Amniotic stem cell (primary cell): ENCODE measurements at places on chromosomes 1 and 21.

DNA sequence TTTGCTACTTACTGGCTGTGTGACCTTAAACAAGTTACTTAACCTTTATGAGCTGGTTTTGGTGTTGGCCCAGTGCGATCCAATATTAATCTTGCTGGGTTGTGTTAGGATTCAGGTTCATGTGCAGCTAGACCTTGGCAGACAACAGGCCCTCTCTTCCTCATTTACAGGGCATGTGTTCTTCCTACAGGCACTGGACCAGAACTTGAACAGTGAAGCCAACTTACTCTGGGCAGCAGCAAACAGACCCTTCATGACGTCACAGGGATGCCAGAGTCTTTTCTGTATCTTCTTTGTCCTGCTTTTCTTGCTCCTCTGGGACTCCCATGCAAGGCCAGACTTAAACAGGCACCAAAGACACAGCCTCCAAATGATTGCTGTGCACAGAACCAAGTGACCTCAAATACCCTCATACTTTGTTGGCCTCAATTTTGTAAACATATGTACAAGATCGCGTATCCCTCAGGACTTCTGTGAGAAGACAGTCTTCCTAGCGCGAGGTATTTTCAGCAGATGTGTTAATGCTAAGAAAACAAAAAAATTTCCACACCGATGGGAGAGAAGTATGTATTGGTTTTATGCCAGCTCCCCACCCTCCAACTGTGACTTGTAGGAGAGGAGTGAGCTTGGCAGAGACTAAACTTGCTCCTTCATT is 73.7 kb downstream of the URB2 start:
- DNase-seq, result no peak

DNA sequence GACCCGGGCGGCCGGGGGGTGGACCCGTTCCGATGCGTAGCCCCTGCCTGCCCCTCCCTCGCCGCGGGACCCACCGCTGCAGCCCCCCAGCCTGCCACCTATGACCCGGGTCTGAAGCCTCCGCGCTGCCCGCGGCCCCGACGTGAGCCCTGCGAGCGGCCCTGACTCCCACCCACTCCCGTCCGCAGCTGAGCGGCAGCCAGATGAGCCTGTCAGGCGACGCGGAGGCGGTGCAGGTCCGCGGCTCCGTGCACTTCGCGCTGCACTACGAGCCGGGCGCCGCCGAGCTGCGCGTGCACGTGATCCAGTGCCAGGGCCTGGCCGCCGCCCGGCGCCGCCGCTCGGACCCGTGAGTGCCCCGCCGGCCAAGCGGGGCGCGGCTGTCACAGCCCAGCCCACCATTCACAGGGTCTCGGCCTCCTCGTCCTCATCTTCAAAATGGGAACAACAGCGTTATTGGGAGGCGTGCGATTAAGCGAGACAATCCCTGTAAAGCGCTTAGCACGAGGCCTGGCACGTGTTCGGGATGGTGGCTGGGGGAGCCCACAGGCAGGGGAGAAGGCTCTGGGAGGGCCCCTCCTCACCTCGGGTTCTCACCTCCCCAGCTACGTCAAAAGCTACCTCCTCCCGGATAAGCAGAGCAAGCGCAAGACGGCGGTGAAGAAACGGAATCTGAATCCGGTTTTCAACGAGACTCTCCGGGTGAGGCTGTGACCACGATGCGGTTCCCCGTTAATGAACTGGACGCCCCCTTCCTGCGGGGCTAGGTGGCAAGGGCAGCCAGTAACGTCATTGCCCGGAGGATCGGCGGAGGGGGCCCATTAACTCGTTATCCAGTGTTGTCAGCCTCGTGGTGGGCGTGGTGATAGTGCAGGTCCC is 8.2 kb downstream of the SYTL1 start:
- DNase-seq, result no peak

- no peak for DNase-seq
These were observed 68.3 kb upstream of the RHOU start for GRCh38 chr1:228666686-228667623.

- no peak for DNase-seq
These were observed 240.1 kb upstream of the NFIA start for GRCh38 chr1:60842304-60842703.

- no peak for DNase-seq
These were observed 163.8 kb downstream of the NPHP4 start for GRCh38 chr1:5828308-5828935.

DNA sequence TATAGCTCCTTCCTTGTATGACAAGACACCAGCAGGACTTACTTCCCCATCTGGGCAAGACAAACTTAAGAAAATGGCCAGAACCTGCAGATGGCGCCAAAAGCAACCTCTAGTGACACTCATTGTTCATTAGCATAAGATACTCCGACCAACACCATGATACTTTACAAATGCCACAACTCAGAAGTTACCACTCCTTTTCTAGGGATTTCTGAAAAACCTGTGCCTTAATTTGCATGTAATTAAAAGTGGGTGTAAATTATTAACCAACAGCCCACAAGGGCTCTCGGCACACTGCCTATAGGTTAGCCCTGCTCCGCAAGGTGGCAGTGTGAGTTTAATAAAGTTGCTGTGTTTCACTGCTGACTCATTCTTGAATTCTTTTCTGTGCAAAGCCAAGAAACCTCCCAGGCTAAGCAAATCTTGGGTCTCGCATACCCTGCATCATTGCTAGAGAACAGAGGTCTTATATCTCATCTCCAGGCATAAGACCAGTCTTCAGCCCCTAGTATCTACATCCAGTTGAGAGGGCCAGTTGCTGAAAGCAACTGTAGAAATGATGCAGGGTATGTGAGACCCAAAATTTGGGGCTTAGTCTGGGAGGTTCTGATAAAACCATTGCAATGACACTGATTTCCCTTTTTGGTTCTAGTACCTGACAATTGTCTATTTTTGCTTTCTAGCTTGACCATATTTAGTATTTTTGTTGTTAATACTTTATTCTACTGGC is 86.4 kb downstream of the FAF1 start:
- peak; percentile 2 for DNase-seq

- no peak for DNase-seq
These were observed 142.6 kb upstream of the PALMD start for GRCh38 chr1:99503276-99503747.

GRCh38 chr1:36177589-36178431 is 21.9 kb downstream of the MAP7D1 start:
- DNase-seq, result no peak

GRCh38 chr1:152397474-152397873 is 16.6 kb downstream of the CRNN start:
- DNase-seq, result no peak

GRCh38 chr1:243667591-243667990 is 182.5 kb downstream of the AKT3 start:
- no peak for DNase-seq

- DNase-seq, result no peak
These were observed 17.6 kb upstream of the PEX10 start for GRCh38 chr1:2429780-2430591.

GRCh38 chr1:245802941-245803665 is 648.3 kb downstream of the KIF26B start:
- no peak for DNase-seq

GRCh38 chr21:39010629-39011404 is 172.4 kb downstream of the PSMG1 start:
- no peak for DNase-seq

DNA sequence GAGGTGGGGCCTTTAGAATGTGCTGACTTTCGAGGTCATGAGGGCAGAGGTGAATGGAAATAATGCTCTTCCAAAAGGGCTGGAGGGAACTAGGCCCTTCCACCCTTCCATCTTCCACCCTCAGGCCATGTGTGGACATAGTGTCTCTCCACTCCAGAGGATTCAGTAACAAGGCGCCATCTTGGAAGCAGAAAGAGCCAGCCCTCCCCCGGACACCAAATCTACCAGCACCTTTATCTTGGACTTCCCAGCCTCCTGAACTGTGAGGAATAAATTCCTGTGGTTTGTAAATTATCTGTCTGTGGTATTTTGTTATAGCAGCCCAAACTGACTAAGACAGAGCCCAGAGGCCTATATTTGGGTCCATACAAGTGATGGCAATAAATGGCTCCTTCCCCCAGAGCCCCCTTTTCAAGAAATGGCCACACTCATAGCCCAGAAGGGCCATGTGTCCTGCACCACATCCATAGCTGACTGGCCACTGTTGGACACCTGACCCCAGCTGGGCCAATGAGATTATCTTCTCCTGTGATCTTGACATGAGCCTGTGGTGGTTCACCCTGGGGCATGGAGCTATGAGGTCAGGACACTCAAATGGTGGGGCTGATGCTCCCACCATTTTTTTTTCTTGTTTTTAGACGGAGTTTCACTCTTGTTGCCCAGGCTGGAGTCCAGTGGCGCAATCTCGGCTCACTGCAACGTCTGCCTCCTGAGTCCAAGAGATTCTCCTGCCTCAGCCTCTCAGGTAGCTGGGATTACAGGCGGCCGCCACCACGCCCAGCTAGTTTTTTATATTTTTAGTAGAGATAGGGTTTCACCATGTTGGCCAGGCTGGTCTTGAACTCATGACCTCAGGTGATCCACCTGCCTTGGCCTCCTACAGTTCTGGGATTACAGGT is 114.9 kb downstream of the RRAGC start:
- DNase-seq, result no peak

- no peak for DNase-seq
These were observed 67.2 kb upstream of the ARHGAP29 start for GRCh38 chr1:94304553-94304952.

- no peak for DNase-seq
These were observed 1592.9 kb downstream of the MRPL39 start for GRCh38 chr21:24014381-24014780.

DNA sequence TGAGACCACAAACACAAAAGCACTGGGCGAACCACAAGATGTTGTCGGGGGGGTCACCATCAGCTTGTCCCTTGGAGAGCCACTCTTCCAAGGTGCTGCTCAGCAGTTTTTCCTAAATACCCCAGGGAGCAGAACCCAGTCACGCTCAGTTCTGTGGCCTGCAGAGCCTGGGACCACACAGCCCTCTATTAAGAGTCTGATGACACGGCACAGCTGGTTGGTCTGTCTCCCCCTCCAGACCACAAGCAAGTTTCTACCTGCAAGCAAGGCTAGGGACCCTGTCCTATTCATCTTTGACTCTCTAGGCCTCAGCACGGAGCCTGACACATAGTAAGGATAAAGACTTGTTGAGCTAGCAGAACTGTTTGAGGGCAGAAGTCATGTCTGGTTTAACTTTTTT is 28.5 kb downstream of the SLC9A1 start:
- no peak for DNase-seq

GRCh38 chr1:41418857-41419583 is 57.8 kb downstream of the FOXO6 start:
- DNase-seq, result peak; percentile 75

DNA sequence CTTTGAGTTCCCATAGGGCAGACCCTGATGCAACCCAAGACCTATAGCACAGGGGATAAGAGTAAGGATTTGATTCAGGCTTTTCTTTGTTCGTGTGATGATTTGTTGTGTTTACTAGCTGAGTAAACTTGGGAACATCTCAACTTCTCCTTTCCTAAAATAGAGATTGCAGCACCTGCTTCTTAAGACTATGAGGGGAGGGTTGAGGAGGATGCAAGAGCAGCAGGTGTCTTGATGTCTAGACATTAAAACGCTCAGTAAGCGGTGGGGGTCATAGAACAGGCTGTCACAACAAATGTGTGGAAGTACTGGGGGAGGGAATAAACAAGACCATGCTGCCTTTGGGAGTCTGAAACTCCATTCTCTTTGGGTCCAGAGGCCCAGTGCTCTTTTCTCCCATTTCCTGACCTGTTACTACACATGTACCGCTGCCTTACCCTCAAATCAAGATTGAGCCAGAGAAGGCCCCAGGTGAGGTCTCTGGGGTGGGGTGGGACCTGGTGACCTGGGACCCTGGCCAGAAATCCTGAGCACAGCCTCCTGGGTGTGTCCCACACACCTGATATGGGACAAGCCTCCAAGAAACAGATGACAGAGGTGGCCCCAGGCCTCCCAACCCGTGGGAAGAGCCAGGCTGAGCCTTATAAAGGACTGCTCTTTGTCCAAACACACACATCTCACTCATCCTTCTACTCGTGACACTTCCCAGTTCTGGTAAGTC is at the start of gene S100A7A:
TSS of gene S100A7A (plus strand) at position 671 of the 721 bp plus-strand sequence. CDS start 1,563 bp downstream, outside the sequence.
- no peak for DNase-seq

GRCh38 chr1:217539510-217539909 is 91.4 kb downstream of the GPATCH2 start:
- DNase-seq, result no peak

- DNase-seq, result no peak
These were observed 74.2 kb downstream of the PTPRC start for GRCh38 chr1:198713081-198713480.
